ENCODE measurements at places on chromosomes 12 and 14.

DNA sequence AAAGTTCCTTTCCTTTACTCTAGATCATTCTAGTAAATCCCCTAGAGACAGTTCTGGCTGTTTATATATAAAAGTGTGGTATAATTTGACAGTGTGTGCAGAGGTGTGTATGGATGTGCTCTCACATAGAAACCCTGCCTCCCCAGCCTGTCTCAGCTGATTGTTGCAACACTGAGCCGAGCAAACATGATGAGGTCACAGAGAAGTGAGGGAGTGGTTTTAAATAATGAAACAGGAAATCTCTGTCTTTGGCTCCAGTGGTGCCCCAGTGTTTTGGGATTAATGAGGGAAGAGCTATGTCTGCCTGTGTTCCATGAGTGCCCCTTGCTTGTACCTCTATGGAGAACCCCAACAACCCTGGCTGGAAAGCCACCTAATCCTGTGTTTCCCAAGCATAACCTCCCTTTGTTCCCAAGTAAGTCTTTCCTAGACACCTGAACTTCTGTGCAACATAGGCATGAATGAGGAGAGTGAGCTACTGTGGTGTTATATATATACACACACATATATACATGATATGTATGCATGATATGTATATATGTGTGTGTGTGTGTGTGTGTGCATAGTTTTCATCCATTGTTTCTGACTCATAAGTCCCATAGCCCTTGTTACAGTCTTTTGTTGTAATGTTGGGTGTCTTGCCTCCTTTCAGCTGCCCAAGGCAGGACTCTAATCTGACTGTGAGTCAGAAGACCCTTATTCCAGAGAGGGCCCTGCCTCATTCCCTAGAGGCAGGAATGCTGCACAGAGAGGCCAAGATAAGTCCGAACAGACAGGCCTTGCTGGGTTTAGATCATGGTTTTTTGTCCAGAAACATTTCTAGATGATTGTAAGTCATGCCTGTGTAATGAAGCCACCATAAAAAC lies 18.0 kb downstream of the TRAF3 start:
- DNase-seq: peak; percentile 59

GRCh38 chr12:60010486-60010885 lies 414.7 kb downstream of the SLC16A7 start:
- no peak for DNase-seq

DNA sequence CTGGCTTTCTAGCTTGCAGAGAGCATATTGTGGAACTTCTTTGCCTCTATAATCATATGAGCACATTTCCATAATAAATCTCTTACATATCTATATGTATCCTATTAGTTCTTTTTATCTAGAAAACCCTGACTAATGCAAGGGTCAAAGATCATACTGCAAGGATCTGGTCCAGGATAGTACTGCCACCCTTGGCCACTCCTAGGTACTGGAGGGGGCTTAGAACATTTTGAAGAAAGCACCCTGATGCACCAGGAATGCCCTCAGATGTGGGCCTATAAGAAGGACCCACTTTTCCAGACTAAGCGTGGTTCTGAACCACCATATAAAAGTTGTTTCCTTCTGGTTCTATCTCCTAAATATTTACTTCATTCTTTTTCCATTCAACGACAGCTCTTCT lies 14.6 kb downstream of the ATXN7L3B start:
- DNase-seq: no peak

GRCh38 chr14:92846162-92846897 lies 52.2 kb downstream of the GOLGA5 start:
- DNase-seq: peak; percentile 36

- no peak for DNase-seq
Measured at GRCh38 chr14:63214417-63215196, 10.4 kb downstream of the RHOJ start.

GRCh38 chr12:9096563-9097176 lies 19.0 kb downstream of the A2M start:
- no peak for DNase-seq

GRCh38 chr14:32014057-32014456 lies 63.0 kb upstream of the ARHGAP5 start:
- DNase-seq: no peak

GRCh38 chr14:81772381-81772780 lies 238.7 kb upstream of the SEL1L start:
- no peak for DNase-seq

- no peak for DNase-seq
Measured at GRCh38 chr12:30286345-30286926, 409.2 kb downstream of the IPO8 start.
